ENCODE measurements at places on chromosomes 13 and 19. TPM values are rescaled to one million over a fixed set of nuclear protein-coding genes. Genes with fewer than 3 reads are reported as not detected.

- DNase-seq: no peak
These were observed 16.3 kb downstream of the PAK4 start for GRCh38 chr19:39141929-39142328.

DNA sequence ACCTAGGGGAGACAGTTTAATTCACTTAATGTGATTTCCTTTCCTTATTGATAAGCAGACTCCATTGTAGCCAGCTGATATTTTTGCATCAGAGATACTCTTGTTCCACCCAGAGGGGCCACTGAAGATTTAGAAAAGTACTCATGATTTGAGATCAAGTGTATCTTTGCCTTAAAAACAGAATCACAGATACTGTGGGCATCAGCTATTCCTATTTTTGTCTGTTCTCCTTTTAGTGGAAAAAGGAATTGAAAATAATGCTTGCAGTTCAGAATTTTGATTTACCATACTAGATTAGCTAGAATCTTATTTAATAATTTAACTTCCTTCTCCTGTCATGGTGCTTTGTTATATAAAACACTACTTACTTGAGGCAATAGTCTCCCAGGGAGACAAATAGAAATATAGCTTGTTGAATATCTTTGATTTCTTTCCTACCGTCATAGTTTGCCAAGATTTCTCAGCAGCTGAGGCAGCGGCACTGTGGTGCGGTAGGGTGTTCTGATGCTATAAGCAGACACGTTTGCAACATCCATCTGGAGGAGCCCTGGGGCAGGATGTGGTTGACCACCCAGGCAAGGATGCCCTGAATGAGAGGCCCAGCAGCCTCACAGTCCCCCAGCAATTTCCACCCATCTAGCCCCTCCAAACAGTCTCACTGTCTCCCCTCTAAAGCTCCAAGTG, 47.0 kb upstream of the RAP2A start:
- no peak for DNase-seq

DNA sequence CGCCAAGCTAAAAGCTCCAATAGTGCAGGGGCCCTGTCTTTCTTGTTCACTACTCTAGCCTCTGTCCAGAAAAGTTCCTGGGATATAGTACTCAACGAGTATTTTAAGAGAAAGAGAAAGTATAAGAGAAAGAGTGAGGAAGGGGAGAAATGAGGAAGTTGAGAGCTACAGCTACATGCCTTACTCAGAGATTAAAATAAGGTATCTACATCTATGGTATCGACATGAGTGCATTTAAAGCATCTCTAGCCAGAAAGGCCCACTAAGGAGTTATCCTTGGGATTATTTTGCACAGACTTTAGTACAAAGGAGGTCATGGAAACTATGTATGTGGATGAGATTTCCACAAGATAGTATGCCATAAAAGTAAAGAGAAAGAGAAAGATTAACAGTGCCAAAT, 28.5 kb downstream of the MYCBP2 start:
- DNase-seq: no peak

DNA sequence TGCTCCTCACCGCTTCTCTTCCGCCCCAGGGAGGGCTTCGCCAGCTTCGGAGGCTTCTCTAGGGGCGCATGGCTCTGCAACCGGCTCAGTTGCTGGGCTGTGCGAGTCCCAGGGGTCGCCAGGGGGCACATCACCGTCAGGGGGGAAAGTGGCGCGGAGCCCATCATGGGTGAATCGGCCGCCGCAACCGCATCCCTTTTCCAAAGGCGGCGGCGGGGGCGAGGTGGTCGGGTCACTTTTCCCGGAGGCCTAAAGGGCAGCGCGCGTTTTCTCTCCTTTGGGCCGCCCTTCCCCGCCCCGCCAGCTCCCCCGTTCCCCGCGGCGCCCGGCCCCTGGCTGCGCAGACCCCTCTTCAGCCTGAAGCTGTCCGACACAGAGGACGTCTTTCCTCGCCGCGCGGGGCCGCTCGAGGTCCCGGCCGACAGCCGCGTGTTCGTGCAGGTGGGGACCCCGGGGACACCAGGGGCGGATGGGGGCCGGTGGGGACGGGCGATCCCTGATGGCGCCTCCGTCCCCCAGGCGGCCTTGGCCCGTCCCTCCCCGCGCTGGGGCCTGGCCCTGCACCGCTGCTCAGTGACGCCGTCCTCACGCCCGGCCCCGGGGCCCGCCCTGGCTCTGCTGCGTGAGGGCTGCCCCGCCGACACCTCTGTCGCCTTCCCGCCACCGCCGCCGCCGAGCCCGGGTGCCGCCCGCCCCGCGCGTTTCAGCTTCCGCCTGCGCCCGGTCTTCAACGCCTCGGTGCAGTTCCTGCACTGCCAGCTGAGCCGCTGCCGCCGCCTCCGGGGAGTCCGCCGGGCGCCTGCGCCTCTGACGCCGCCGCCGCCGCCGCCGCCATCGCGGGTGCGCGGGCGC, 1.7 kb downstream of the TGFBR3L start:
- DNase-seq: no peak

DNA sequence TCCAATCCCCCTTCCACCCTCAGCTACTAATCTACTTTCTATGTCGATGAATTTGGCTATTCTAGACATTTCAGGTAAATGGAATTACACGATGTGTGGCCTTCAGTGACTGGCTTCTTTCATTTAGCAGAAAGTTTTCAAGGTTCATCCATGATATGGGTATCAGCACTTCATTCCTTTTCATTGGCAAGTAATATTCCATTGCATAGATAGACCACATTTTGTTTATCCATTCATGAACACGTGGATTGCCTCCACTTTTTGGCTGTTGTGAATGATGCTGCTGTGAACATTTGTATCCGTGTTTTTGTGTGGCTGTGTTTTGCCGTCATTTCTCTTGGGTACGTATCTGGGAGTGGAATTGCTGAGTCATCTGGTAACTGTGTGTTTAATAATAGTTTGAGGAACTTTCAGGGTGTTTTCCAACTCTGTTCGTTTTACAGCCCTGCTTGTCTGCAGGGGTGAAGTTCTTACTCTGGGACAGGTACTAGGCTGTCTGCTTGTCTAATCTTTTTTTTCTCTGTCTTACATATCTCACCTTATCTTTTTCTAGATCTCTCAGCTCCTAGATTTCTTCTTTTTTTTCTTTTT, 32.5 kb downstream of the MARK4 start:
- no peak for DNase-seq

GRCh38 chr13:93721483-93721882, 494.9 kb downstream of the GPC6 start:
- no peak for DNase-seq

HDGFL2 gene
- polyA plus RNA-seq: 28.5 TPM

DLL3 gene
- polyA plus RNA-seq: 0.10 TPM

GRCh38 chr19:19777692-19778091, 43.9 kb downstream of the ZNF506 start:
- DNase-seq: no peak

ERCC1 gene
- polyA plus RNA-seq: 41.1 TPM

GRCh38 chr13:85500696-85501256, 298.4 kb downstream of the SLITRK6 start:
- DNase-seq: no peak

Measured in ovary (tissue), 10 donors.